ENCODE measurements at places on chromosomes 11 and 22.

GRCh38 chr11:91981995-91982394 is 242.6 kb upstream of the FAT3 start:
- DNase-seq, result no peak

GRCh38 chr11:72676861-72677341 is 2.7 kb upstream of the PDE2A start:
- DNase-seq, result peak; percentile 15

GRCh38 chr11:123740787-123741158 is 687 bp downstream of the ZNF202 start:
- DNase-seq, result no peak

DNA sequence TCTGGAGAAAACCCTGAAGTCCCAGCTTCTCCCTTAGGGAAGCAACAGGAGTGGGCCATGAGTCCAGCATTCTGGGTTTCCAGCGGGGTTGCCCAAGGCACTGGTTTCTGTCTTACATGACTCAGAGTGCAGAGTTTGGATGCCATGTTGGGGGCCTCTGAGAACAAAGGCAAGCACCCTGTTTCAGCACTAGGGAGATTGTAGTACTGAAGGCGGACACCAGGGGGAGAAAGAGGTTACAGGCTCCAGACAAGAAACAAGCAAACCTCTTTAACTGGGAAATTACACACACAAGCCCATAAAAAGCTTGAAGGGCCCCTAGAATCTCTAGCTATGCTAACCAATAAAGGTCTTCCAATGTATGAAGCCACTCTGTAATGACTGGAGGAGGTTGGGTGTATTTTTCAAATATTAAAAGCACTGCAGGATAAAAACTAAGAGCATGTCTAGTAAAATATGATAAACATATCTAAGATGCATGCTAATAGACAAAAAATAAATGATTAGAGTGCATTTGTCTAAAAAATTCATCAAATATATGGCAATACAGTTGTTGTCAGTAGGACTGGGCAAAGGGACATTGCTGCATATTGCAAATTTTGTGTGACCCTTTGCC is 7.1 kb downstream of the MS4A6E start:
- DNase-seq, result peak; percentile 42

GRCh38 chr11:57321388-57322255 is 3.1 kb downstream of the TNKS1BP1 start:
- DNase-seq, result no peak
